Activated T-helper 9 cell treated with anti-CD3 and anti-CD28 coated beads, Interleukin-2, amount 50 U/mL, for 16 hours (primary cell): ENCODE measurements at places on chromosomes 13 and 19.

DNA sequence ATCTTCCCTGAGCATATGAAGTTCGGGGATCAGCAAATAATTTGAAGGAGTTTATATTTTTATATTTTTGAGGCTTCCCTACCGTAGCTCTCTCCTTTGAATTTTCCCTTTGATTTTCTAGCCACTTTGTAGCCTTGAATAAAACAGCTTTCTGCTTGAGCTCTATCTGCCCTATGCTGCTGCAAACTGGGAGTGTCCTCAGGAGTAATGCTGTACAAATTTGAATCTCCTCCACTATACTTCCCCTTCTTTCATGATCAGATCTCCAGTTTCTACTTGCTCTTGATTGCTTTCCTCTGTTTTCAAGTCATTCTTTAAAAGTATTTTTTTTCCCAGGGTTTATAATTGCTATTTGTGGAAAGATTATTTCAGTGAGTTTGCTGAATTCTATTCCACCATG is 14.6 kb downstream of the PDS5B start:
- DNase-seq = no peak

GRCh38 chr19:49502866-49503581 is 6.8 kb downstream of the RPS11 start:
- DNase-seq = no peak

- DNase-seq = no peak
Observed at GRCh38 chr19:40147693-40148347, 43.4 kb upstream of the MAP3K10 start.

DNA sequence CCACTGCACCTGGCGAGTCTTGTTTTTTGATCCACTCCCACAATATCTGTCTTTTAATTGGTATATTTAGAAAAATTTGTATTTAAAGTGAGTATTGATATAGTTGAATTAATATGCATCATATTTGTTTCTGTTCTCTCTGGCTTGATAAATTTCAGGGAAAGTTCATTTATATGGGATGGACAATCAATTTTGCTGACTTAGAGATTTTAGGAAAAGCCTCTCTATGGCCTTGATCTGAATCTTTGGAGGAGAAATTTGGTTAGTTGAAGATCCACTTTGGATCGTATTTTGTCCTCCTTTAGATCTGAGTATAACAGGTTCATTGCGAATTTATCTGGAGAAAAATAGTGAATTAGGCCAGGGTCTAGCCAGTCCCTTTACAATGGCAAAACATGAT is 67.2 kb downstream of the SPRY2 start:
- DNase-seq = no peak

- no peak for DNase-seq
Observed at GRCh38 chr13:45108716-45109101, 11.6 kb upstream of the GTF2F2 start.

DNA sequence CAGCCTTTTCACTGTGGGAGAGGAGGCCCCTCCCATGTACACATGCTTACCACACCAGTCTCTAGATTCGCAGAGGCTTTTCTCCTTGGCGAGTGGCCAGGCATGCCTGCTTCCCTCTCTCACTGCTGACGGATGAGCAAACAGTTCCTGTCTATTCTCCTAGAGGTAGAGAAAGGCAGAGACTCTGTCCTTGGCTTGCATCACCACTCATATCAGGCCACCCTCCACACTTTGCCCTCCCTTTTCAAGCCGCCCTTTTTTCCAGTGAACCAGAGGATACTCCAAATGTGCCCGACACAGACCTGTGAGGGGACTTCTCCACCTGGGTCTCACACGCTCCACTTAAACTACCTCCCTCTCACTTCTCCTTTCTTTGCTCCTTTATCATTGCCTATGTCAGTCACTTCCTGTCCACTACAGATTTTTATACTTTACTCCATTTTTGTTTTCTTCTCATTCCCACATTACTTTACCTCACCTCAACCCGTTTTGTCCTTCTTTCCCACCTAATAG is 284.6 kb downstream of the DNAJC15 start:
- no peak for DNase-seq

DNA sequence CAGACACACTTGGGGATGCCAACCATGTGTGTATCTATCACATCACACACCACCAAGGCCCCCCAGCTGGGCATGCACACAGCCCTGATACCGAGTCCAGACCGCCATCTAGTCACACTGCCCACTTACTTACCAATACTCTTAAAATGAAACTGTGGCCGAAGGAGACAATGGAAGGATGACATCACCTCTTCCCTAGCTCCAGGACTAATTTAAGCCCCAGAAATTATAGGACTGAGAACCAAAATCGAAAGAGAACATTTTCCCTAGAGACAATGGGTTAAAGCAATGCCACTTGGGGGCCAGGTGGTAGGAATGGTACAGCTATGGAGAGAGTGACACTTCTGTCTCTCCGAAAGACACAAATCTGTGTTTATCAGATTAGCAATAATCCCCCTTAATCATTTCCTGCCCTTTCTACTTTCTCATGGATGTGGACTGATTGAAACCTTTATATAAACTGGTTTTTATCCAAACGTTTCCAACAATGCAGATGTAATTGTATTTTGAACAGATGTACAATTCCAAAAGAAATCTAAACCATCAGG is 663 bp upstream of the GGACT start:
- DNase-seq = no peak

DNA sequence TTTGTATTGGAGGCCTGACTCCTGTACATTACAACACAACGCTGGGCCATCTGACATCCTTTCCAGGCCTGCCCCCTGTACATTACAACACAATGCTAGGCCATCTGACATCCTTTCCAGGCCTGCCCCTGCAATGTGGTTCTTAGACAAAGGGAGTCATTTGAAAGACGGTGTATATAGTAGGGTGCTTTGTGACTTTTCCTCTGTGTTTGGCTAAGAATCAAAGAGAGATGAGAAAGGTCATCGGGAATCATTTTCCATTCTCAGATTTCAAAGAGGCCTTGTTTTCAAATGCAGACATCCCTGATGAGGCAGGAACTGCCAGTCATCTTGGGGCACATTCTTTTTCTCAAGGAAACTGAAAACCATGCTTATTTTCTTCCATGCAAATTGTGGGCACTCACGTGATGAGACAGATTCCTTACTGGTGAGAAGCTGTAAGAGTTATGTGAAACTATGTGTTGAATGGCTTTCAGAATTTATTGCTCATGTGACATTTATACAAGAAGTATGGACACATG is 551.6 kb downstream of the MYO16 start:
- DNase-seq = no peak

DNA sequence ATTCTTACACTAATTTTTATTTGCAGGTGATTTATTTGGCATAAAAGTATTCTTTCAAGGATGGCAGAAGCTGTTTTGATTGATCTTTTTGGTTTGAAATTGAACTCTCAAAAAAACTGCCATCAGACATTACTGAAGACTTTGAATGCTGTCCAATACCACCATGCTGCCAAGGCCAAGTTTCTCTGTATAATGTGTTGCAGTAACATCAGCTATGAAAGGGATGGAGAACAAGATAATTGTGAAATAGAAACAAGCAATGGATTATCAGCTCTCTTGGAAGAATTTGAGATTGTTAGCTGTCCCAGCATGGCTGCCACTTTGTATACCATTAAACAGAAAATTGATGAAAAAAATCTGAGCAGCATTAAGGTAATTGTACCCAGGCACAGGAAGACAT is 1.2 kb downstream of the LACC1 start:
- no peak for DNase-seq

DNA sequence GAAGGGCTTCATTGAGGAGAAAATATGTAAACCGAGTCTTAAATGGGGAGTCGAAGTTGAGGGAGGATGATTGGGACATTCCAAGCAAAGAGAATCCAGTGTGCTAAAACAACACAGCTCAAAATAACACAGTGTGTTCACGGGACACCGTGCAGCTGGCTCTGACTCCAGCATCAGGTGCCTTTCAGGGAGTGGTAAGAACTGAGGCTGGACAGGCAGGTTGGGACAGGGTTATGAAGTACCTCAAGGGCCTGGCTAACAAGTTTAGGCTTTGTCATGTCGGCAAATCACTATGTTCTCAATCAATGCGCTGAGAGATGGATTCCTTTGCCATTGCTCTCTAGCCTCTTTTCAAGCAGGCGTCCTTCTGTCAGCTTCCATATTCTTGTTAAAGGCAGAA is 27.5 kb upstream of the WDFY2 start:
- no peak for DNase-seq

GRCh38 chr19:33161201-33161600 is 29.3 kb downstream of the WDR88 start:
- DNase-seq = no peak

DNA sequence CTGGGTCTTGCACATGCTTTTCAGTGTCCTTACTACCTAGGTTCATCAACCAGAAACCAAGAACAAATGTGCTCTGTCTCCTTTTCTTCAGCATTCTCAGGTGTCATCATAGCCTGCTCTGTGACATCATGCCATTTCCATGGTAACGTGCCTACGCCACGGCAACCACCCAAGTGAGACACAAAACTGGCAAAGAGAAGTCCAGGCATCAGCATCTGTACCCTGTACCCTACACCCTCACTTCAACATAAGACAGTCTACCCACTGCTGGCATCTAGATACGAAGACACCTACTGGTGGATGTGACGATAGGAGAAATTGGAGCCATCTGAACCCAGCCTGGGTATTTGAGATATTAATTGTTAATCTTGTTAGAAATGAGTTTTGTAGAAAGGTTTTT is 13.3 kb downstream of the ZC3H4 start:
- no peak for DNase-seq

GRCh38 chr19:38194061-38194701 is 29.8 kb downstream of the DPF1 start:
- DNase-seq = no peak

DNA sequence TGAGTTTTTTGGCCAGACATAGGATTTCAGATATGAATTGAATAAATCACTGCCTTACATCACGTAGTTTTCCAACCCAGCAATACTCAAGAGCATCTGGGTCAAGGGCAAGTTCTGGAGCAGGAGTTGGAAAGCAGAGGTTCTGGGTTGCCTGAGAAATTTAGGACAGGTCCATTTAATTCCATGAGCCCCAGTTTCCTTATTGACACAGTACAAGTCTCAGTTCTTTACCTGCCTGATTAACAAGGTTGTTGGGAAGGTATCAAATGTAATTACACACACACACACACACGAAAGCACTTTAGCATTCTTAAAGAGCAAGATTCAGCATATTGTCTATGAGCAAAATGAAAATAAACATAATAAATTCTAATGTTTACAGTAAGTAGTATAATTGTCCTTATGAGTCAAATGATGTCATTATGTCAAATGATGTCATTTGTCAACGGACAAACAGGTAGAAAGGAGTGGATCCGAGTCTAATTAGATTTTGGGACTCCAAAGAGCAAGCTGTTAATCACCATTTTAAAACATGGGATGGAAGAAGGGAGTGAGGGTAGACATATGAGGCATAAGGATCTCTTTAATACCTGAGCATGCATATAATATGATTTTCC is 268.4 kb upstream of the ARGLU1 start:
- no peak for DNase-seq

DNA sequence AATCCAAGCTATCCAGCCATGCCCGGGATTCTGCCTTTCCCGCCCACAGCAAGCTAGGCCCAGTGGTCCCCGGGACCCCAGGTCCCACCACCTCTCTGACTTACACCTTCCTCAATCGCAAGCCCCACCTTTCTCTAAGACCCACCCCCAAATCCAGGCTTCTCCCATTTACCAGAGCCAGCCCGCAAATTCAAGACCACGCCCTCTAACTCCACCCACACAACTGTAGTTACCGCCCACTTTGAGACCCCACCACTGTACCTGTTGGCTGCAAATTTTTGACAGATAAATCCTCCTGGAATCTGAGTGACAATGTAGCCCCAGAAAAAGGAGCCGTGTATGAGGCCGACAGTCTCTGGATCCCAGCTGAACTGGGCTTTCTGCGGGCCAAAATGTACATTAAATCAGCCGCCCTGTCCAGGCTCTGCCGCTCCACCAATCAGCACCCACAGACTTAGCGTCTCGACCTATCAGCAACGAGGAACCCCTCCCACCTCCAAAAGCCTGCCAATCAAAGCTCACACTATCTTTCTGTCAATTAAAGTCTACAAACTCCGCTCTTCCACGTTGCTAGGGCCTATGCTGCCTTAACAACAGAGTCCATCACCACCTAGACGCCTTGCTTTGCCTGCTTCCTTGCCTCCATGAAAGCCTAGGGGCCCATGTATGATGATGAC is 6.3 kb downstream of the SLC17A7 start:
- no peak for DNase-seq

GRCh38 chr19:10009714-10010224 is 535 bp downstream of the COL5A3 start:
- DNase-seq = no peak

- no peak for DNase-seq
Observed at GRCh38 chr13:44255771-44256364, 117.8 kb upstream of the SERP2 start.

- DNase-seq = no peak
Observed at GRCh38 chr13:45092663-45093062, 27.6 kb upstream of the GTF2F2 start.

GRCh38 chr19:33441277-33441699 is 67.8 kb downstream of the CEBPG start:
- no peak for DNase-seq

- DNase-seq = no peak
Observed at GRCh38 chr19:2587001-2587719, 111.2 kb downstream of the GADD45B start.

- DNase-seq = no peak
Observed at GRCh38 chr13:97329331-97329730, 104.6 kb upstream of the RAP2A start.

DNA sequence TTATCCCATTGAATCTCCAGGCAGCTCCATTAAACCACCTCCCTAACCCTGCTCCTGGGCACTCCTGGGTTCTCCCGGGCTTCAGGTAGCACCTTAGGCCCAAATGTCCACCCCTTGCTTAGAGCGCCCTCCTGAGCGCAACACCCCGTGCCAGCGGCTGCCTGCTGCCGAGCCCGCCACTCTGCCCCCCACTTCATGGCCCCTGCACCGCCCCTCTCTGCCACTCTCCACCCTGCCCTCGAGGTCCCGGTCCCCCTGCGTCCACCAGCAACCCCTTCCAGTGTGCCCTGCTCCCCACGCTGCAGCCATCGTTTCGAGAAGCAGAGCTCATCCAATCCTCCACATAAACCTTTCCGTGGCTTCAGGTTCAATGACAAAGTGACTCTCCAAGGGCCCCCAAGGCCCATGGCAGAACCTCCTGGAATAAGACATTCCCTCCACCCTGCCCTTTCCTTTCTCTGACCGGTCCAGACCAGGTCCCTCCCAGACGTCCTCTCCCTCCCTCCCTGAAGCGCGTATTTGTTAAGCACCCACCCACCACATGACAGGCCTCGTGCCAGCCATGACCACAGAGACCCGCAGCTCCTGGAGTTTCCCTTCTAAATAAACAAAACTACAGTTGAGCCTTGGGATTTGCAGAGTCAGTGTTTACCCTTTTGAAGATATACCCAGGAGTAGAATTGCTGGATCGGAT is 66.6 kb downstream of the ARHGEF18 start:
- no peak for DNase-seq

- no peak for DNase-seq
Observed at GRCh38 chr13:36915896-36916640, 4.0 kb downstream of the SMAD9 start.

GRCh38 chr19:3204646-3205275 is 19.0 kb downstream of the NCLN start:
- DNase-seq = no peak
